Thyroid gland (tissue), 4 donors: ENCODE measurements at places on chromosomes 3 and 15. TPM values are rescaled to one million over a fixed set of nuclear protein-coding genes. Genes with fewer than 3 reads are reported as not detected.

DNA sequence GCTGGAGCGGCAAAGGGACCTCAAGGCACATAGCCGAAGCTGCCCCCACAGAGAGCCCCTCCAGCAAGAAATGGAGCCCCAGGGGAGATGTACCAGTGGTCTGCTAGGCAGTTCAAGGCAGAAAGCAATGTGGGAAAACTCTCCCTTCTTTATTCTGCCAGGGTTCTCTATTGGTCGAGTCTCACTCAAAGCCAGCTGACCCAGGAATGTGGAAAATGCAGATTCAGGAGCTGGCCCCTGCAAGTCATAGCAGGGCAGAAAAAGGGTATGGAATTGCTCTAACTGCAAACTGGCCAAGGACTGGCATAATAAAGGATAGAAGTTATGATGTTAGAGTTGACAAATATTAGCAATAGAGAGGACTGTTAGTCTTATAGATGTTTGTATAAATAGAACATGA is 4.0 kb upstream of the TOPAZ1 start:
- no peaks in the 10 kb centered on the region for H3K4me1 ChIP-seq
- DNase-seq, result no peak
- H3K4me3 ChIP-seq, result no peak overlapping the region
- H3K36me3 ChIP-seq, result no peaks in the 10 kb centered on the region

- no peak overlapping the region for H3K27ac ChIP-seq
- DNase-seq, result no peak
- H3K4me1 ChIP-seq, result no peaks in the 10 kb centered on the region
- no peaks in the 10 kb centered on the region for H3K36me3 ChIP-seq
- H3K27me3 ChIP-seq, result no peaks in the 10 kb centered on the region
These were observed 71.1 kb upstream of the OXTR start for GRCh38 chr3:8840556-8840955.

- no peaks in the 10 kb centered on the region for H3K27me3 ChIP-seq
- H3K27ac ChIP-seq, result no peak overlapping the region
These were observed 153.2 kb downstream of the WNT5A start for GRCh38 chr3:55333923-55334322.

The NFKBIZ gene
- 52.0 TPM for total RNA-seq

DNA sequence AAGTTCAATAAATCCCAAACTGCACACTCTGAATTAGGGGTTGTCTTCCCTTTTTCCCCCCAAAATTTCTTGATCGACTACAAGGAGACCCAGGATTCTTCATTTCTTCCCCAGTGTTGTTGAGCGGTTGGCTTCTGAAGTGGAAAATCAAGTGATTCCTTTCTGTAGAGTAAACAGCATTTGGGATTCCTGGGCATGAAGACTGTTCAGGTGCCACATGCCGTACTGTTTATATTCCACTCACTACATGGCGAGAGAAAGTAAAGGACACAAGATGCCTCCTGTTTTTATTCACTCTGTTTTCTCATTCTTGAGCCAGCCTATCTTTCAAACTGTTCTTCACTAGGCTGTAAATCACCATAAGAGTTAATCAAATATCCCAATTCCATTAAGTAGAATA is 12.6 kb downstream of the FSTL1 start:
- peaks cover 61% of the 10 kb centered on the region for H3K4me1 ChIP-seq
- H3K4me3 ChIP-seq, result no peak overlapping the region
- H3K27ac ChIP-seq, result peak overlapping the region; percentile 85
- no peak for DNase-seq

The USF3 gene
- total RNA-seq, result 33.4 TPM
